ENCODE measurements at places on chromosomes 2 and 18.

- DNase-seq, result no peak
Observed at GRCh38 chr2:62431512-62431911, 74.5 kb downstream of the TMEM17 start.

DNA sequence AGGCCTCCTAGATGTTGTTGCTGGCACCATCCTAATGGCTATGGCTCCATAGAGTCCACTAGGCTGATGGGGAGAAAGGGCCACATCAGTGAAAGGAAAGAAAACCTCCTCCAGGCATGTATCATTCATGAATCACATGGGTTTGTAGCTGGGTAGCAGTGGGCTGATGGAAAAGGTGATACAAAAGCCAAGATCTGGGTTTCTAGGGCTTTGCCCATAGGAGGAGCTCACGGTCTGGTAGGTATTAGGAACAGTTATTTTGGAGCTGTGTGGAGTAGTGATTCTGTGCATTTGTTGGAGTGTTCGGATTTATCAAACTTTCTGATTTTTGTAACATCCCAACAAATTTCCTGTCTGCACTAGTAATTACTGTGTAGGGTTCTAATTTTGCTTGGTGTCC is 259.2 kb downstream of the SLC4A3 start:
- DNase-seq, result no peak

DNA sequence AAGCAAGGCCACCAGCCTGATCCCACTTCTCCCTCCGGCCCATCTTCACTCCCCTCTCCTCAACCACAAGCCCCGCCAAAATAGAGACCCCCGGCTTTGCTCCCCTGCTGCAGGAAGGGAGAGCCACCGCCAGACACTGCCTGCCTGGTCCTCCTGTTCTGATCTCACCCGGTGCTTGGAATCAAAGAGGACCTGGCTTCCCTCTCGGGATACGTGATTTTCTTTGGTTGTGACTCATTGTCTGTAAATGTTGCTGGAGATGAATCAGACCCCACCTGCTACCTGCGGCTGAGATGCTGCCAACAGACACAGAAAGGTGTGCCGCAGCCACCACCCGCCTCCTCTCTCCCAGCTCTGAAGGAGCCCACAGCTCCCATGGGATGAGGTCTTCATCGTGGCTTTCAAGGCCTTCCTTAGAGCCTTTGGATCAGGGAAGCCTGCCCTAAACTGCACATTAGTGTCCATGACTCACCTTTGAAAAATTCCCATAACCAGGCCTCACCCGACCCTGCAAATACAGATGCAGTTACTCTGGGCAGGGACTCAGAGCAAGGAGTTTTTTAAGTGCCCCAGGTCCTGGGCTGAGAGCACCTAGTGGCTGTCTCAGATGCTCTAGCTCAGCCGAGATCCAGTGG is 79.4 kb upstream of the ZNF532 start:
- no peak for DNase-seq

GRCh38 chr2:177398290-177398683 is 5.7 kb downstream of the AGPS start:
- no peak for DNase-seq

DNA sequence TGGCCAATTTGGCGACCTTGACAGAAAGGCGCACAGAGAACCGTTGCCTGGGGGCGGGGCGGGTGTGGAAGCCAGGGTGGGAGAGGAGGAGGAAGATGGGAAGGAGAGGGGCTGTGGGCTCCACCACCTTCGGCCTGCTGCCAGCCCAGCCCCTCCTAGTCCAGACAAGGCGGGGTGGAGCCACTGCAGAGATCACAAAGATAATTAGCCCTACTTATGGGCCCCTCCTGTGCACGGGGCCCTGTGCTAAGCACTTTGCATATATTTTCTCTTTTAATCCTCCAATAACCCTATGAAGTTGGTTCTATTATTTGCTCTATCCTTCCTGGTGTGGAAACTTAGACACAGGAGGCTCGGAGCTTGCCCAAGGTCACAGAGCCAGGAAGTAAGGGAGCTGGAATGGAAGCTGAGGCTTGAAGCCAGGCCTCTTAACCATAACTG is 13.7 kb upstream of the ECEL1 start:
- no peak for DNase-seq

GRCh38 chr2:63614983-63615945 is 26.5 kb downstream of the MDH1 start:
- no peak for DNase-seq

DNA sequence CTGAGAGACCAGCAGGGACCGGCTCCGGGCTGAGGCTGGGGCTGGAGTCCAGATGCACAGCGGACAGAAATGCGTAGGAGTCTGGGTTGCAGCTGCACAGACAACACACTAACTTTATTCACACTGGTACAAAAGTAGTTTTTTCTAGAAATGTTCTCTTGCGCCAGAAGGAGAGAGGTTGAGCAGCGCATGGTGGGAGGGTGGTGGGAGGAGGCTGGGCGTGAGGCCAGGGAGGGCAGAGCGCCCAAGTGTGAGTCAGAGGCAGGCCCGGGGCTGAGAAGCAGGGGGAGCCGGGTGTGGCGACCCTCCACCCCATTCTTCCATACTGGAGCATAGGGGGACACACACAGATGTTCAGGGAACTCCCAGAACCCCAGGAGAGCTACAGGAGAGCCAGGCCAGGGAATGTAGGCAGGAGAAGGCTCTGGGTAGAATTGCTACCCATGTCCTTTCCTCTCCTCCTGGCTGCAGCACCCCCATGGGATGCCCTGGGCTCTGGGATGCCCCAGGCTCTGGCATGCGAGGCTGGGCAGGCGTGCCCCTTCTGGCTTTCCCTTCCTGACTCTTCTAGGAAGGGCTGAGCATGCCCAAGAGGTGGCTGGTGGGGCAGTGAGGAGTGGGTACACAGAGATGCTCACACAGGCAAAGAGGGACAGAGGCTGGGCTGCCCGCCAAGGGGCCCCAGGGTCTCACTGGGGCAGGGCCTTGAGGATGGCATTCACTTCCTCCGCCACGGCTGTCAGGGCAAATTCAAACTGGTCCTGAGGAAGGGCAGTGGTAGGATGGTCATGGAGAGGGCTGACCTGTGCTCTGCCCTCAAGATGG is 10.6 kb downstream of the DNAJB2 start:
- DNase-seq, result peak; percentile 46

- peak; percentile 95 for DNase-seq
Observed at GRCh38 chr2:27071990-27072830, 756 bp upstream of the OST4 start.

DNA sequence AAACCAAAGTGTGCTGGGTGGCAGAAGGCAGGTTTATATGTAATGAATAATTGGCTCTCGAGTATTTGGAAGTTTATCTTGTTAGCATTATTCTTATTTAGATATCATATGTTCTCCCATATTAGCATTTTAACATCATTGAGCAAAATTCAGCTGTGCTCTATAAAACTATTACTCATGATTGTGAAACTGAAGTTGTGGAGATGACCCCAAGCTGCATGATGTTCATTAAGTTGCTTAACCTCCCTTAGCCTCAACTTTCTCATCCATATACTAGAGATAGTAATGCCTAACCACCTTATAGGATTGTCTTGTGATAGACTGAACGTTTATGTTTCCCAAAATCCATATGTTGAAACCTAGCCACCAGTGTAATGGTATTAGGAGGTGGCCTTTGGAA is 346.3 kb downstream of the SATB2 start:
- DNase-seq, result no peak

- no peak for DNase-seq
Observed at GRCh38 chr2:63763391-63763941, 78.2 kb upstream of the UGP2 start.

- DNase-seq, result no peak
Observed at GRCh38 chr2:216776066-216776850, 80.9 kb upstream of the IGFBP5 start.

- peak; percentile 23 for DNase-seq
Observed at GRCh38 chr18:26757263-26758019, 108.1 kb downstream of the AQP4 start.

DNA sequence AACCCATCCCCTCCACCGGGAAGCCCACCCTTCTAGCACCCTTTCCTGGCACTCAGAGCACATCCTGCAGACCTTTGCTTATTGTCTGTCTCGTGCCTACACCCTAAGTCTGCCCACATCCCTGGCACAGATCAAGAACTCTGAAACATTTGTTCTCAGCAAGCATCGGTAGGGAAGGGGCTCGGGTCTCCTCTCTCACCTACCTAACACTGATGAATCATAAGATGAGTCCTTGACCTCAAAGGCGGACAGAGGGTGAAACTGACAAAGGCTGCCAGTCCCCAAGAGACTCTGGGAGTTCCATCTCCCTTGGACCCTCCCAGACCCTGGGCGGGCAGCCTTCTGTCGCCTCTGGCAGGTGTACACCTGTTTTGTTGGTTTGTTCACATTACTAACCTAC is 9.3 kb downstream of the MAL start:
- no peak for DNase-seq

GRCh38 chr2:28613186-28613585 is 117.3 kb downstream of the PLB1 start:
- DNase-seq, result no peak

- no peak for DNase-seq
Observed at GRCh38 chr18:57804557-57804956, 1.4 kb upstream of the ATP8B1 start.

DNA sequence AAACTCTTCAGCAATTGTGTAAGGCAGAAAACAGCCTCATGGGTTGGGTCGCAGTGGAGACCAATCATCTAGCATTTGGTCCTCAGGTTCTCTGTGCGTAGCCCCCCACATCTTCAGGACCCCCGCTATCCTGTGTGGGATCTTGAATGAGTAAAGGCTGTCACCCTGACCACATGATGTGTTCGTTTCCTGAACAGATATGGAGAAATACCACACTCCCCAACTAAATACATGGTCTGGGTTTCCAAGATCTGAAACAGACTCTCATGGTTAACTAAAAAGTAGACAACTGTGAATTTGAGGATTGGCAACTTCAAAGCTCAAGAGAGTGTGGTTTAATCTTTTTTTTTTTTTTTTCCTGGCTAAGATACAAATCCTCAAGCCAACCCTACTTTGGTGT is 23.2 kb downstream of the DOCK10 start:
- DNase-seq, result no peak

DNA sequence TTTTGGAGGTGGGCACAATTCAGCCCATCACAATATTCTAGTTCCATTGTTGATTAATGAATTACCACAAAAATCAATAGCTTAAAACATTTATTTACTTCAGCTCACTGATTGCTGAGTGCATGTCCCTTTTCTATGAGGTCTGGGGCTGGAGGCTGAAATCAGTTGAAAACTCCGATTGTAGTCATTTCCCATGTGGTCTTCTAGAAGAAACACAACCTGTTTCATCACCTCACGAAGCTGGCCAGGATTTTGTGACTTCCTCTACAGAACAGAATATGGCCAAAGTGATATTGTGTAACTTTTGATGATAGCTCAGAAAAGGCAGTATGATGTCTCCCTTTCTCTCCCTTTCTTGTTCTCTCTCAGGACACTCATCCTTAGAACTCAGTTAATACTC is 44.1 kb upstream of the CYRIA start:
- no peak for DNase-seq

DNA sequence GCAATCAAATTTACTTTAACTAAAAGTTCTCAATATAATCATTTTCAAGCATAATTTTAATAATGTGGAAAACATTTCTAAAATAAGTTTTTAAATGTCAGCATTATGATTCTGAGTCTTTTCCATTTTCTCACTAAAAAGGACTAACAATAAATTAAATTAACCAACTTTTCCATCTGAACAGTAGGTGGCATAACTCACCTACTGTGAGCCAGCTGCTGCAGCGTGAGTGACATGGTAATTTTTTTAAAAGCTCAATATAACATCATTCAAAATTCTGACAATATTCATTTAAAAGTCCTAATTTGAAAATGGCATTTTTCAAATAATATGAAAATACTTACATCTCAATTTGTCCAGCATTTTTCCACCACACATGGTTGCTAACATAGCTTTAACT is 66.5 kb downstream of the DTNB start:
- no peak for DNase-seq

GRCh38 chr2:204849892-204850291 is 304.6 kb downstream of the PARD3B start:
- peak; percentile 65 for DNase-seq

DNA sequence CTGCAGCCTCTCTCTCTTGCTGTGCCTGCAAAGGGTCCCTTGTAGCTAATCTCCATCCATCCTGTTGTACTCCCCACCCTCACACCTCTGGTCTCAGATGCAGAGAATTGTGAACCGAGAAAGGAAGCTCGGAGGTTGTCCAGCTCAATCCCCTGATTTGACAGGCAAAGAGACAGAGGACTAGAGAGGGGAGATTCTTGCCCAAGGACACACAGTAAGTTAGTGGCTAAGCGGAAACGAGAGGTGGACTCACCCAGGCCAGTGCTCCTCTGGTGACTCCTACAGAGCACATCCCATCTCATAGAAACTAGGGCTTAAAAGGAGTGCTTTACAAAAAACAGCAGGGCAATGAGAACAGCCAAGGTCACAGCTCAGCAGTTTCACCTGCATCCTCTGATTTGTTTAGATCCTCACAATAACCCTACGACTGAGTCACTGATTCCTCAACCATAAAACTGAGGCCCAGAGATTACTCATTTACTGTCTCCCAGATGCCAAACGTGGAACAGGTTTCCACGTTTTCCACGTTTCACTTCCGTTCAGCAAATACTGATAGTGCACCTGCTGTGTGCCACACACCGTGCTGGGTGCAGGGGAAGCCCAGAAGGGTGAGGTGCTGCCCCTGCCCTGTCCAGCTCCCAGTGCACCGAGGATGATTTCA is 22.1 kb downstream of the EHD3 start:
- DNase-seq, result no peak

GRCh38 chr2:196955036-196955435 is 28.5 kb upstream of the PGAP1 start:
- DNase-seq, result no peak

GRCh38 chr18:77366067-77366719 is 116.5 kb downstream of the GALR1 start:
- no peak for DNase-seq

DNA sequence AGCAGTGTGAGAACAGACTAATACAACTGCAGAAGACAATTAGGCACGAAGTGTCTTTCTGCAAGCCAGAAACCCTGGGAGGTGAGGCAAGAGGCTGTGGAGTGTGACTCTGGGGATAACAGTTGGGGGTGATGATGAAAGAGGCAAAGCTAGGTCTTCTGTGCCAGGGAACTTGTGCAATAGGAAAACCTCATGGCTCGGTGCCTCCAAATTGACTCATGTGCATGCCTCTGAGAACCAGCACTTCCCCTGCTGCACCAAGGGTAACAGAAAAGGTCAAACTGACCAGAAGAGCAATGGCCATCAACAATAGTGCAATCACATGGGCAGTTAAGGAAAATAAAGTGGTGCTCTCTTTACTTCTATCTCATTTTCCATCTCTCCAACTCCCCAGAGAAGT is 136.4 kb downstream of the SCG2 start:
- peak; percentile 28 for DNase-seq

DNA sequence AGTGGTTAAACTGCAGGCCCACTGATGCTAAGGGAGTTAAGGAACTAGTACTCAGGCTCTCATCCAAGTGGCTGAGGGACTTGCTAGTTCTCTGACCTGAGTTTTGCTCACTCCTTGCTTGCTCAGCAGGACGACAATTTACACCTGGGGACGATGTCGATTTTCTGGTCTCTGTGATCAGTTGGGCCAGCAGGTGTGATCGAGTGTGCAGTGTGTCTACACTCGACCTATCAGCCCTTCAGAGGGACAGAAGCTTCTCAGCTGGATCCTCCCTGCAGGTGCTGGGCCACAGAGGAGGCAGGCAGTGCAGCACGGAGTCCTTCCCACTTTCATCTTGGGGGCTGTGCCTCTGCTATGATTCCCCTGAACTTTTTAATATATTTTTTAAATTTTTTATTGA is 71.5 kb downstream of the KCNS3 start:
- DNase-seq, result no peak

GRCh38 chr2:3044587-3045317 is 332.9 kb downstream of the EIPR1 start:
- no peak for DNase-seq

GRCh38 chr2:236772220-236772837 is 202.7 kb downstream of the ACKR3 start:
- no peak for DNase-seq
